ENCODE measurements at places on chromosomes 6 and 20.

DNA sequence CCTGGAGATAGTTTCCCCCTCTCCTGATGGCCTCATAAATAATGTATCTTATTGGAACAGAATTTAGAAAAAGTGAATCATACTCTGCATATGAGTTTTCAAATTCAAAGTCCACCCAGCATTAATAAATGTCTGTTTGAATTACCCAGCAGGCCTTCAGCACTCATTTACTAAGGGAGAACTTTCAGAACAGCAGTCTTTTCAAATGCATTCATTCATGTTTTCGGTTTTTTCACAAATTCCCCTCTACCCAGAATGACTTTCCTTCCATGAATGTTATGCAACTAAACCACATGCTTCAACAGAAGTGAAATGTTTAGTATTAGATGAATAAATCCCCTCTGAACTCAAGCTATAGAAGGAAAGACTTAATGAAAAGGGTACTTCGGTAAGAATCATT lies 92.4 kb downstream of the RTN4IP1 start:
- DNase-seq: no peak

GRCh38 chr6:134478764-134479399 lies 161.0 kb upstream of the SGK1 start:
- no peak for DNase-seq

DNA sequence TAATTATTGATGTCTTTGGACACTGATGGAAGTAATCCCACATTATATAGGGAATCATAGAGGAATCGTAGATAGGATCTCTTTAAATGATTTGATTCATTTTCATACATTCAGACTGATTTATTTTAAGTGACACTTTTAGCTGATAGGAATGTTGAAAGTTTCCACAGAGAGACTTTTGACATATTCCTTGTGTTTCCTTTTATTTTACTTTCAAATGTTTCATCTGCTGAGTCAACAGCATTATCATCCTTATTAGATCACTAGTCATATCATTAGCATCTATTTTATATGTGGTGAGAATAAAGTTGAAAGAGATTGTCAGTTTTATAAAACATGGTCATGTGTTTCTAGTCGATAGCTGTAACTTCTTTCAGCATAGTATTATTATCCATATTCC lies 13.4 kb downstream of the DCBLD1 start:
- no peak for DNase-seq

GRCh38 chr20:2820084-2820895 lies 4.1 kb downstream of the TMEM239 start:
- DNase-seq: no peak

All from LoVo (cell line).